Uterus (tissue), 4 donors: ENCODE measurements at places on chromosomes 1 and 21. TPM values are rescaled to one million over a fixed set of nuclear protein-coding genes. Genes with fewer than 3 reads are reported as not detected.

Gene KRTAP21-2
- not detected for total RNA-seq

Gene F5
- 1.3 TPM for total RNA-seq

Gene CRP
- total RNA-seq, result not detected

Gene SLC35F3
- 0.62 TPM for total RNA-seq

Gene WDR64
- total RNA-seq, result not detected

Gene PCBP3
- not detected for total RNA-seq

Gene SMPDL3B
- total RNA-seq, result not detected

DNA sequence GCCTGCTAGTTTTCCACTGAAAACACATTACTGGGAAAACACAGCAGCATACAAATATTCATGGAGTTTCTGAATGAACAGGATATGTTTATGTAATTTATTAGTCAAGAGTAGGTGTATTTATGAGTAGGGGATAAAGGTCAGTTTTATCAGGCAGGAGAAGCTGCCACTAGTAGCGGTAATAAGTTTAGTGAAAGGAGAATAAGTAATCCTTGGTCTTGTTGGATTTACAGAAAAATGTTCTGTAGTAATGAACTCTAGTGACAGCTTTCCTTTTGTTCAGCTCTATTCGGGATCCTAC lies 1.2 kb downstream of the MAST2 start:
- DNase-seq, result no peak

- DNase-seq, result peak; percentile 54
These were observed 788 bp upstream of the TXNIP start for GRCh38 chr1:145997016-145997717.

- DNase-seq, result no peak
These were observed 85.0 kb upstream of the KCNJ15 start for GRCh38 chr21:38171723-38172344.

GRCh38 chr21:42616446-42616845 lies 37.0 kb upstream of the PDE9A start:
- peak; percentile 1 for DNase-seq

- no peak for DNase-seq
These were observed 356.4 kb upstream of the PKN2 start for GRCh38 chr1:88327391-88328267.

GRCh38 chr1:222772996-222773379 lies 36.0 kb downstream of the FAM177B start:
- no peak for DNase-seq

DNA sequence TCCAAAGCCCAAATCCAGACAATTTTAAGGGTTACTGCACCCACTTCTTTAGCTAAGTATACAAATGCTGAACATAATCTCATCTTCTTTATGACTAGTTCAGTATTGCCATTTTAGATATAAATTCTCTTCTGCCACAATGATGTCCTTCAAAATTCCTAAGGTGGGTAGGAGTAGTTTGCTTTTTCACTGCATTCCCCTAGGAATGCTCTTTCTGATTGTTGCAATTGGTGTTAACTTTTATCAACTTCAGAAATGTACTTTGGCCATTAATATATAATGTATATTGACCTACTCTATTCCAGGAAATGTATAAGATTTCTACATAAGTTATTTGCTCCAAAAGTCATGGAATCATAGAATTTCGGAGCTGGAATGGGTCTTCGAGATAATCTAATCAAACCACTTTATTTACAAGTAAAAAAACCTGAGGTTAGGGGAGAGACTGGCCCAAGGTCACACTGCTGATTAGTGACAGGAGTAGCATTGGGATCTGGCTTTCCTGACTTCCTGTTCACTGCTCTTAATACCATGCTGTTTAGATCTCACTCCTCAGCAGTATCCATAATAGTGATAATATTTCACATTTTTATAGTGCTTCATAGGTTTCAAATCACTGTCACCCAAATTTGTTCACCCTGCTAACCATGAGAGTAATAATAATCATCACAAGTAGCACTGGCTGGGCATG lies 46.4 kb upstream of the RASAL2 start:
- no peak for DNase-seq
